ENCODE measurements at places on chromosomes 7 and 10. TPM values are rescaled to one million over a fixed set of nuclear protein-coding genes. Genes with fewer than 3 reads are reported as not detected.

GLRX3 gene
- 89.7 TPM for total RNA-seq

ORC5 gene
- total RNA-seq, result 12.4 TPM

AASS gene
- 11.7 TPM for total RNA-seq

FXYD4 gene
- total RNA-seq, result not detected

MGAM2 gene
- total RNA-seq, result not detected

ACBD7 gene
- 2.2 TPM for total RNA-seq

SPDYE6 gene
- total RNA-seq, result not detected

NOLC1 gene
- 60.9 TPM for total RNA-seq

RNLS gene
- 19.7 TPM for total RNA-seq

C10orf105 gene
- total RNA-seq, result not detected

DENND2A gene
- total RNA-seq, result 3.2 TPM

ELFN1 gene
- total RNA-seq, result 0.68 TPM

WIPF3 gene
- total RNA-seq, result not detected

ACTR3C gene
- not detected for total RNA-seq

DRGX gene
- not detected for total RNA-seq

GIMAP4 gene
- 0.54 TPM for total RNA-seq

GRM3 gene
- not detected for total RNA-seq

Measured in cardiac ventricle fibroblast (primary cell).